Melanocyte of skin (primary cell): ENCODE measurements at places on chromosomes 3 and 15. TPM values are rescaled to one million over a fixed set of nuclear protein-coding genes. Genes with fewer than 3 reads are reported as not detected.

Gene IVD
- total RNA-seq, result 33.6 and 55.8 TPM in 2 replicates

Gene AEN
- 58.2 and 59.2 TPM in 2 replicates for total RNA-seq

Gene PDZRN3
- total RNA-seq, result 21.6 and 42.3 TPM in 2 replicates

Gene HTR3C
- total RNA-seq, result not detected in 2 replicates

Gene TGM5
- total RNA-seq, result not detected in 2 replicates

Gene ADAMTS17
- 0.33 and 2.2 TPM in 2 replicates for total RNA-seq

Gene NPAP1
- total RNA-seq, result not detected in 2 replicates

Gene DIPK2A
- total RNA-seq, result 23.1 and 29.6 TPM in 2 replicates

Gene CYP1A2
- under 0.01 TPM in 1 of 2 replicates, not detected in the other for total RNA-seq

Gene NUP210
- total RNA-seq, result 2.2 and 2.4 TPM in 2 replicates

Gene CPLX3
- total RNA-seq, result 0.15 TPM in 1 of 2 replicates, not detected in the other

Gene PXYLP1
- total RNA-seq, result 2.9 and 4.7 TPM in 2 replicates

Gene TIGIT
- not detected in 2 replicates for total RNA-seq
